T-helper 17 cell (primary cell): ENCODE measurements at places on chromosomes 16 and 17. TPM values are rescaled to one million over a fixed set of nuclear protein-coding genes. Genes with fewer than 3 reads are reported as not detected.

Gene DLG4
- 16.1 TPM for total RNA-seq

Gene ABCC3
- 3.3 TPM for total RNA-seq

Gene SSTR5
- not detected for total RNA-seq

Gene FOXF1
- not detected for total RNA-seq

Gene VAT1L
- not detected for total RNA-seq

Gene RHBDF1
- not detected for total RNA-seq

Gene LYRM1
- total RNA-seq: 15.0 TPM

Gene ZPBP2
- total RNA-seq: not detected

Gene VTN
- not detected for total RNA-seq

Gene AKAP10
- total RNA-seq: 41.1 TPM

Gene GAS2L2
- total RNA-seq: not detected

Gene GDPD3
- total RNA-seq: 12.6 TPM

Gene HS3ST3A1
- total RNA-seq: not detected

Gene SPATA22
- 0.22 TPM for total RNA-seq

Gene KCNG4
- total RNA-seq: not detected

Gene FBXO39
- total RNA-seq: 0.44 TPM

Gene CRHR1
- not detected for total RNA-seq

Gene PDIA2
- total RNA-seq: 0.99 TPM

Gene ABCC6
- total RNA-seq: not detected
